ENCODE measurements at places on chromosomes 13 and 19. TPM values are rescaled to one million over a fixed set of nuclear protein-coding genes. Genes with fewer than 3 reads are reported as not detected.
A peak's percentile ranks its signal among the peaks of the same experiment; 100 is the strongest.

The ZNF468 gene
- 12.5 TPM for total RNA-seq

GRCh38 chr19:18340990-18341868, 831 bp downstream of the PGPEP1 start:
- DNase-seq, result no peak

DNA sequence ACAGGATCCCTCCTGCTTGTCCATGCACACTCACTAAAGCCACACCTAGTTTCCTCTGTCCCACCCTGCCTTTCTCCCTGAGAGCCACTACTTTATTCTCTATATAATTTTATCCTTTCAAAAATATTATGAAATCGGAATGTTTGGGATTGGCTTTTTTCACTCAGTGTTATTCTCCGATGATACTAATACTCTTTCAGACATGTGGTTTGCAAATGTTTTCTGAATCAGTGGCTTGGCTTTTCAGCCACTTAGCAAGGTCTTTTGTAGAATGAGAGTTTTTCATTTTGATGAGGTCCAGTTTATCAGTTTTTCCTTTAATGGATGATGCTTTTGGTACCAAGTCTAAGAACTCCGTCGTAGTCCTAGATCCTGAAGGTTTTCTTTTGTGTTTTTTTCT, 11.6 kb downstream of the SPATA13 start:
- no peak for DNase-seq

GRCh38 chr19:54062643-54063042, 1.1 kb downstream of the VSTM1 start:
- no peak for DNase-seq

DNA sequence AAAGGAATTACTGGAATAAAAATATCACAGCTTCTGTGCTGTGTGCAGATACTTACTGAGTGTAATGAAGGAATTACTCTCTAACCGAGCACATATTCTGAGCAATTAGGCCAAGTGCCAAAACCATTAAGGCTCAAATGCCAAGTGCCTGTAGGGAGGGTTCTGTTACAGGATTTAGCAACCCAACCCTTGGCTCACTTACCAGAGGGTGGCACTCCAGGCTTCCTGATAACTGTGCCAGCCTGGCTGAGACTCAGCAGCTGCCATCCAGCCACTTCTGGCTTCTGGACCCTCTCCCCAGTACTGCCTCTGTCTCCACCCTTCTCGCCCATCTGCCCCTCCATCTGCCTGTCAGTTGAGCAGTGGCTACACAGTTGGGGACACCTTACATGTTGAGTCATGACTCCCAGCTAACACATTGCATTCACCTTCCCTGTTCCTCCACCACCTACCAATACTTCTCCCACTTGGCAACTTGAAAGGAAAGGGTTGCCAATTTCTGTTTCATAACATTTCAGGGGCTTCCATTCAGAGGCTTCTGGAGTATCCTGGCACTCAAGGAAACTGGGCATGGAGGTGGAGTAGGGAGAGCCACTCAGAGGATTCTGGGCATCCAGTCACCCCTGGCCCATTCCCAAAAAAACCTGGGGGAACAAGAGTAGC, 110.5 kb downstream of the COG6 start:
- no peak for DNase-seq

The BRCA2 gene
- total RNA-seq, result 15.2 TPM

The COL5A3 gene
- 5.0 TPM for total RNA-seq

- DNase-seq, result peak; percentile 68
These were observed 21.0 kb downstream of the ITGBL1 start for GRCh38 chr13:101473458-101473857.

The SLC7A9 gene
- not detected for total RNA-seq

The LILRA1 gene
- not detected for total RNA-seq

DNA sequence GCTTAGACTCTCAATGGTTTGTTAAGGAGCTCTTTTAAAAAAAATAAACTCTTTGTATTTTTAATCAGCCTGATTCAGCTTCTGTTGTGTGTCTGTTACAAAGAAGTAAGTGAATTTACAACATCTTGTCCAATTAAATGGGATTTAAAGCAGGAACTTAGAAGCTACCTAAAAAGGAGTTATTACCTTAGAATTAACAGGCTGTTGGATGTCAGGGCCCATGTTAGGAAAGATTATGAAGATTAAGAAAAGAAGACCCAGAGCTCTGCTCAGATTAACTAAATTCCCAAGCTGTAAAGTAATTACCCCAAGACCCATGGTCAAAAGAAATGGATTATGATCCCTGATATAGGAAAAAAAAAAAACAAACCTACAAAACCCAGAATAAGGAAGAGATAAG, 44.1 kb upstream of the ZNF780A start:
- no peak for DNase-seq

DNA sequence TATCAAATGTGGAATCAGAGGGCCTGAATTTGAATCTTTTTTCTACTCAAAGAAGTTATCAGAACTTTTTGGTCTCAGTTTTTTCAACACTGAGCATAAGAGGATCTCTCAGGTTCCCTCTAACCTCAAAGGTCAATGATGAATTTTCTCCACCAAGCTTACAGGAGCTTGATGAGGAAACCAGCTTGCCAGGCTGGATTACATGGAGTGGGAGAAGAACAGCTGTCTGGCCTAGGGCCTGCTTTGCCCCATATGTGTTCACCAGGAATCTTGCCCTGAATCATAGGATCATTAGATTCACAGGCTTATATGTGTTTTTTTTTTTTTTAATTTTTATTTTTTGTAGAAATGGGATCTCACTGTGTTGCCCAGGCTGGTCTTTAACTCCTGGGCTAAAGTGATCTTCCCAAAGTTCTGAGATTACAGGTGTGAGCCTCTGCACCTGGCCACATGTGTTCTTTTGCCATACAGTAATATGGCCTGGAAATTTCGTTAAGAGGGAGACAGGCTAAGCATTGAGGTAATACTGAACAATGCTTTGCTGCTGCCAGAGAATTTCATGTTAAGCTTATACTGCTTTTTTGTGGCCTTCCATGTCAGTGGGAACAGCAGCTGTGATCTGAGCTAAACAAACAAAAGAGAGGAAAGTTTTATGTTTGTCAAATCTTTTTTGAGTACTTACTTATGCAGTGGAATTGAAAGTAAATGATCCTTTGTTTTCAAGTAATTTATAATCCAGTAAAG, 110.6 kb downstream of the DNAJC3 start:
- no peak for DNase-seq

- DNase-seq, result no peak
These were observed 7.7 kb downstream of the ZIC5 start for GRCh38 chr13:99963816-99964339.

- DNase-seq, result no peak
These were observed 14.9 kb downstream of the ITGBL1 start for GRCh38 chr13:101467415-101467814.

DNA sequence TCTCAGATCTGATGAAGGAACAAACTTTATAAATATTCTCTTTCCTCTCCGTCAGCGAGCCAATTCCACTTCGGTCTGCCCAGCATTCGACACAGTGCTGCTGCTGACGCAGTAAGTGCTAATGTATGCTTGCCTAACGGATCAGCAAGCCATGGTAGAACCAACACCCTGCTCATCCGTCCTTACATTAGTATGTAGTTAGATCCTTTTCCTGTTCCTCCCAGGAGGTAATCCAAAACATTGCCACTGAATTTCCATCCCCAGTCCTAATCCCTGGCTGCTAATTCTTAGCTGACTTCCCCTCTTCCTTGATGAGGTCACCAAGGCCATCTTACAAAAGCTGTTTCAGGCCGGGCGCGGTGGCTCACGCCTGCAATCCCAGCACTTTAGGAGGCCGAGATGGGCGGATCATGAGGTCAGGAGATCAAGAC, 88.0 kb downstream of the STARD13 start:
- DNase-seq, result no peak

GRCh38 chr13:73698859-73699258, 435.3 kb downstream of the KLF12 start:
- no peak for DNase-seq

The PSG4 gene
- 5.7 TPM for total RNA-seq

DNA sequence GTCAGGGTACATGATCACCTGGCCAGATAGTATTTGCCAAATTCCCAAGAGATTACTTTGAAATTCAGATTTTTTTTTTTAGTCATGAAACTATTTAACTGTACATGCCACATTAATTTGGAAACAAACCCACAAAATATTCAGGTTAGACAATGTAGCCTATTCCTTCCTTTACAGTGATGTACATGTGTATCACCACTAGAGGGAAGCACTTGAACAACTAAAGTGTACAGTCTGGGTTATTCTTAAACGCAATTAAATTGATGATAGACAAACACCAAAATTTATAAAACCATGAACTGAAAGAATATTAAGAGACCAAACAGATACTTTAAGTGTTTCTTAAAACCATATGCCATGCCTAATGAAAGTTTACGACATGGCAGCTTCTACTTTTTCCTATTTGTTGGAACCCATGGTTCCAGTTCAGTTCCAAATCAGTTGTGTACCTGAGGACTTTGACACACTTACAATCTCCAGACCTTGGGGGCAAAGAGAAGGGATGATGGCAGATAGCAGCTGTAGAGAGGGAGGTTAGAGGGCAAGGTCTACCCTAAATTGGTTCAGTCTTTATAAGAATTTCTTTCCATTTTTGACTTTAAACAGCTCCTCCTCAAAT, 52.8 kb downstream of the TNFSF13B start:
- peak; percentile 13 for DNase-seq

DNA sequence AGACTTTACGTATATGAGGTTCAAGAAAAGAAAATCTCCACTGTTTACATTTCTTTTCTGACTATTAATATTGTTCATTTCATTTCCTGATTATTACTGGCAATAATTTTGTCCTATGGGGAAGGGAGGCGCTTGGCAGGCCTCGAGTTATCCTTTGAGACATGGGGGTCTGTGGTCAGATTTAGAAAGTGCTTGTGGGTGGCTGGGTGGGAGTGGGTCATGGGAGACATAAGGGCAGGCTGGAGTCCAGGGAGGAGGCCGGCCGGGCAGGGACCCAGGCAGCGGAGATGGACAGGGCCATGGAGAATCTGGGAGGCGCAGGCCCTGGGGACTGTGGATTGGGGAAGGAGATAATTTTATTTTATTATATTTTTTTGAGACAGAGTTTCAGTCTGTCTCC, 40.1 kb downstream of the LTBP4 start:
- DNase-seq, result no peak

GRCh38 chr19:45883881-45884681, 1.9 kb downstream of the IRF2BP1 start:
- no peak for DNase-seq

DNA sequence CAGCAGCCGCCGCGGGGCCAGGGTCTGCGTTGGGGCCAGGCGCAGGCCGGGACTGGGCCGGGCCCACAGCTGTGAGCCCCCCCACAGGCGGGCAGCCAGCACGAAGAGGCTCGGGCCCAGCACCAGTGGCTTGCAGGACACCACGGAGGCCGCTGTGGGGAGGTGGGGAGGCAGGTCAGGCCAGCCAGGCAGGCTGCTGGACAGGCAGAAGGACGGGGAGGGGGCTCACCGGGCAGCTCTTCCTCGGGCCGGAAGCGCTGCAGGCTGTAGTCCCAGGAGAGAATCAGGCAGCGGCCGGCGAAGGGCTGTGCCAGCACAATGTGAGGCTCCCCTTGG, 8.3 kb downstream of the LGI4 start:
- DNase-seq, result no peak

- no peak for DNase-seq
These were observed 128.8 kb downstream of the ZDHHC20 start for GRCh38 chr13:21330126-21330861.

GRCh38 chr13:108560093-108560492, 69.3 kb upstream of the MYO16 start:
- no peak for DNase-seq

DNA sequence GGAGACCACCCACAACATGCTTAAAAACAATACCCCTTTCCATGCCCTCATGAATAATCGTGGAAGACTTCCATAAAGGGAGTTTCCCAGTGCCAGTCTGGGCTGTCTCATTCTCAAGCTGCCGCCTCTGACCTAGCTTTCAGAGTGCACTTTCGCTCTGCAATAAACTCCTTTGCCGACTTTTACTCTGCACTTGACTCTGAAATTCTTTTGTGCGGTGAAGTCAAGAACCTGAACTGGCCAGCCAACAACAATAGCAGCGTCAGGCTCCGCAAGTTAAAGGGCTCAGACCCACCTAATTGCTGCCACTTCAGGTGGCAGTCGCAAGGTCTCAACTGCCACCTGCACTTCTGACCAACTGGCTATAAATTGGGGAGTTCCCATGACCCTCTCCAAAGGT, 10.3 kb upstream of the LEUTX start:
- no peak for DNase-seq

GRCh38 chr13:30780338-30780981, 45.1 kb downstream of the ALOX5AP start:
- DNase-seq, result no peak

The APOC1 gene
- 7.2 TPM for total RNA-seq

The ZNF599 gene
- 2.8 TPM for total RNA-seq

DNA sequence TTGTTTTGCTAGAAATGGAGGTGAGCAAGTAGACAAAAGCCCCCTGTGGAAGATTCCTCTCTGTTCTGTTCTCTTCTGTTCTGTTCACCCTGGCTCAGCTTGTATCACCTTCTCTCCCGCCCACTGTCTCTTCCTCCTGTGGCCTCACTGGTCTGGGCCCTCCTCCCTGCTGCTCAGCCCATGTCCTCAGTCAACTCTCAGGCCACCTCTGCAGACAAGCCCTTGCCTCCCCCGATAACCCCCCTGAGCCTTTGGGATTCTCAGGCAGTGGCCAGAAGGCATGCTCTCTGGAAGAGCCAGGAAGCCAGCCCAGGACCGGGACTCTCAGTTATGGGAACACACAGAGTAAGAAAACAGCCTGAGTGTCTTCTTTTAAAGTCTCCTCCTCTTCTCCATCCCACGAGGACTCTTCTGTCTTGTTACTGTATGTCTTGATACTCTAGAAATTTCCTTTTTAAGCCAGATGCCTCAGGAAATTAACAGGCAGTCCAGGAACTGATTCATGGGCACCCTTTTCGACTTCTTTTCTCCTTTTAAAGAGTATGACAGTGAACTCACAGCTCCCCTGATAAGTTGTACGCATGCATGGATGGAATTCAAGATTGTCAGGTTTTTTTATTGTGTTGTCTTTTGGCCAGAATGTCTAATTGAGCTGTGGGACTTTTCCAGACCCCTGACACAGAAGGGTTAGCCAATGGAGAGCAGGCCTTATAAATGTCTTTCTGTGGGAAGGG, 33.7 kb downstream of the SHISA2 start:
- no peak for DNase-seq

- peak; percentile 85 for DNase-seq
These were observed at the start of gene ZNF888 for GRCh38 chr19:52922841-52923777. Gene ZNF888, minus strand, starts transcription at chr19:52923428. Its CDS starts 5,555 bp downstream, at chr19:52917873.

DNA sequence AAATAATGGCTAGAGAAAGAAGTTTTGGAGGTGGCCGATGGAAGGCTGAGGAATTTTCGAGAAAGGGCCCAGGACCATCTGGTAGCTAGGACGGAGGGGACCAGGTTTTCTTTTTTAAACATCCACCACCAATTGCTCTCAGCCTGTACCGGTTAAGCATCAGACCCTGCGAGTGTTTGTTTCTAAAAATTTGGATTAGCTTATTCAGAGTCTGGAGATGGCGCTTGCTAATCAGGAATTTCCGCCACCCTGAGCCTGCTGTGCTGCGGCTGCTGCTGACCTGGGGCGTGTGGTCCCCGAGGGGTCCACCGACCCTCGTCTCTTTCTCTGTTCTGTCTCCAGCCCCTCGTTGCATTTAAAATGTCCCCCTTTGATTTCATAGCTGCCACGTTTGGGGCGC, 2.0 kb downstream of the UHRF1 start:
- no peak for DNase-seq

GRCh38 chr19:12222980-12223630, 60.2 kb downstream of the ZNF136 start:
- DNase-seq, result no peak

GRCh38 chr19:53311044-53311443, 22.5 kb upstream of the ZNF845 start:
- DNase-seq, result no peak

Measured in foreskin keratinocyte (primary cell).